Jurkat, Clone E6-1 (cell line): ENCODE measurements at places on chromosomes 6 and 20.

- DNase-seq, result no peak
Observed at GRCh38 chr6:159875194-159875593, 15.6 kb upstream of the MAS1 start.

- DNase-seq, result no peak
Observed at GRCh38 chr6:168972128-168972527, 281.5 kb downstream of the THBS2 start.

- no peak for DNase-seq
Observed at GRCh38 chr6:170081556-170081955, 209.3 kb downstream of the DLL1 start.

GRCh38 chr20:346640-347316 is at the start of gene NRSN2:
Gene NRSN2 (plus strand): TSS chr20:347111. CDS start chr20:349644, 2,533 bp downstream.
- no peak for DNase-seq

DNA sequence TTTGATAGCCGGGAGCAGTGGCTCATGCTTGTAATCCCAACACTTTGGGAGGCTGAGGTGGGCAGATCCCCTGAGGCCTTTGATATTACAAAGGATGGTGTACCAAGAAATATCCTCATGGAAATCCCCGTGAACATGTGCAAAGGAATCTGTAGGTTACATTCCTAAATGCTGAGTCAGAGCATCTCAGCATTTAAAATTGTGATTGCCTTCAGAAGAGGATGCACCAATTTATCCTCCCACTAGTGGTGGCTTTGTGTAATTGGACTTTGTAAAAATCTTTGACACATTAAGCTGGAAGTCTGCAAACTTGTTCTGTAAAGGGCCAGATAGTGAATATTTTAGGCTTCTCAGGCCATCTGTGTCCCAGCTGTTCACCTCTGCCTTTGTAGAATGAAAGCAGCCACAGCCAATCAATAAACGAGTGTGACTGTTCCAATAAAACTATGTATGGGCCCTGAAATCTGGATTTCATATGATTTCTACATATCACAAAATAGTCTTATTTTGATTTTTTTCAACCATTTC is 11.8 kb downstream of the TMEM14B start:
- peak; percentile 61 for DNase-seq

DNA sequence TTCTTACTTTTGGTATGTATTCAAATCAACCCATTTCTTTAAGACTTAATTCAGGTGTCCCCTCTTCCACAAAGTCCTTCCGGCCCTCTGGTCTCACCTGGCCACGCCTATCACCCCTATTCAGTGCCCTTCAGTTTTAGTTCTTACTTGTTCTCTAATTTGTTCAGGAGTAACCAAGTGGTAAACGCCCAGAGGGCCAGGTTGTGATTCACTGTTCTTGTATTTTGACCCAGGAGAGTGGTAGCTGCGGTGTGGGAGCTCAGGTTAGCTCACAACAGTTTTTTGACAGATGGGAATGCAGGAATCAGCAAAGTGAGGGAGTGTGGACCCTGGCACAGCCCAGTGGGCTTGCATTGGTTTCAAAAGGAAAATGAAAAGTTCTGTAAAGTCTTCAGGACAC is 81.7 kb upstream of the RIPOR2 start:
- DNase-seq, result no peak

DNA sequence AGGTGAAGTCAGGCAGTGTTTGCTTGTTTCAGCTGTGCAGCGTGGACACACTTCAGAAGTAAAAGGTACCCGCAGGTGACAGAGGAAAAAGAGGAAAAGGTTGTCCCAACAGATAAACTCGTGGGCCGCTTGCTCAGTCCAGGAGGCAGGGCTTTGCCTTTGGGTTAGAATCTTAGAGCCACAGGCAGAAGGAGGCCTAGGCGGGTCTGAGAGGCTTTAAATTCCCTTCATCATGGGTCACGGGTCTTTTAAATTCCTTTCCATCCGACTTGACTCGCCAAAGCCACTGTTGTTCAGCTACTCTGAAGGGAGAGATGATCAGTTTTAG is 48.2 kb downstream of the AGPAT4 start:
- no peak for DNase-seq

DNA sequence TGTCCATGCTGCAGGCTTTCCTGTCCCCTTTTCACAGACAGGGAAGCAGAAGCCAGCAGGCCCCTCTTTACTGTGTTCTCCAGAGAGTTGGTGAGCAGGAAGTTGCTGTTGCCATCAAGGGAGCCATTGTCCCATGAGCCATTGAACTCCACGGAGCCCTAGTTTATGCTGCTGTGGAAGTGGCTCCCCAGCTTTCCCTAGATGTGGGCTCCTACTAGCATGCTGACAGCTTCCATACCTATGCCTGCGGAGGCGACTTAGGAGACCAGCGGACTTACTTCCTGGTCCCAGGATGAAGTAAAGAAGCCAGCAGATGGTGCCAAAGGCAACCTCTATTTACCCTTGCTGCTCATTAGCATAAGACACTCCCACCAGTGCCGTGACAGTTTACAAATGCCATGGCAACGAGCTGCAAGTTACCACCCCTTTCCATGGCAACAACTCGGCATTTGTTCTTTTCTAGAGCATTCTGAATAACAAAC is 30.8 kb upstream of the FKBP1A start:
- DNase-seq, result peak; percentile 71

- DNase-seq, result no peak
Observed at GRCh38 chr6:38305995-38306681, 333.6 kb downstream of the BTBD9 start.

DNA sequence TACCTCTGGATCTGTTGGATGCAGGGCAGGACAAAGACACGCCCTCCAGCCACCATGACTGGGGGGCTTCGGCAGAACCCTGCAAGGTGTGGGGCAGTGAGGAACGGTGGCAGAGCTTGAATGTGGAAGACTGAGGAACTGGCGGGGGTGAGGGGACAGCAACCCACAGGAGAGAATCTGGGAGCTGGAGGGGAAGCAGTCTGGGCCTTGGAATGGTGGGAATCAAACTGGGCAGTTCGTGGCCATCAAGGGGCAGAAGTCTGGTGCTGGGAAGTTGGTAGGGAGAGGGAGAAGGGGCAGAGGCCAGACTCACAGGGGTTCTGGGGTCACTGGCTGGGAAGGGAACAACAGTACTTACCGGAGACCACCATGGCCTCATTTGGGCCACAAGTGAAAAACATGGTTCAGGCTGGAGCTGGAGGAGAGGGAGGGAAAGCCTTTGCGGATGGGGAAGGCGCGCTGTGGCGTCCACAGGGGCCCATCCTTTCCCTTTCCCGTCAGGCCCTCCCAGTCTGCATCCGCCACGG is 635 bp downstream of the FLOT1 start:
- no peak for DNase-seq

DNA sequence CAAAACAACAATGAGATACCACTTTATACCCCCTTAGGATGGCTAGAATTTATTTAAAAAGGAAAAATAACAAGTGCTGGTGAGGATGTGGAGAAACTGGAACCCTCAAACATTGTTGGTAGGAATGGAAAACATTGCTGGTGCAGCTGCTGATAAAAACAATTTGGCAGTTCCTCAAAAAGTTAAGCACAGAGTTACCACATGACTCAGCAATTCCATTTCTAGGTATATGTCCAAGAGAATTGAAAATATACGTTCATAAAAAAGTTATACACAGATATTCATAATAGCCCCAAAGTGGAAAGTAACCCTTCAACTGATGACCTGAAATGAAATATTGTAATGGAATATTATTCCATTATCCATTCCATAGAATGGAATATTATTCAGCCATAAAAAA is 55.0 kb downstream of the CD83 start:
- DNase-seq, result no peak

DNA sequence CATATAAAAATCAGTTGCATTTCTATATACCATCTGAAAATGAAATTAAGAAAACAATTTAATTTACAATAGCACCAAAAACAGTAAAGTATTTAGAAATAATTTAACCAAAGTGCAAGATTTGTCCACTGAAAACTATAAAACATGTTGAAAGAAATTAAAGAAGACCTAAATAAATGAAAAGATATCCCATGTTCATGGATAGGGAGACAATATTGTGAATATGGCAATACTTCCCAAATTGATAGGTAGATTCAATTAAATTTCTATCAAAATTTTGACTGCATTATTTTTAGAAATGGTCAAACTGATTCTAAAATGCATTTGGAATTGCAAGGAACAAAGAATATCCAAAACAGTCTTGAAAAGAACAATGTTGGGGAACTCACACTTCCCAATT is 17.6 kb upstream of the POU3F2 start:
- DNase-seq, result no peak

- DNase-seq, result no peak
Observed at GRCh38 chr6:103119056-103119455, 1725.5 kb downstream of the GRIK2 start.
